H7 (cell line): ENCODE measurements at places on chromosomes 4 and X. TPM values are rescaled to one million over a fixed set of nuclear protein-coding genes. Genes with fewer than 3 reads are reported as not detected.
A peak's percentile ranks its signal among the peaks of the same experiment; 100 is the strongest.

The ITIH6 gene
- total RNA-seq: not detected in 2 replicates

The SSX3 gene
- not detected in 2 replicates for total RNA-seq

The FGFBP1 gene
- total RNA-seq: not detected in 2 replicates

The TCEAL2 gene
- total RNA-seq: 3.2 and 7.5 TPM in 2 replicates

DNA sequence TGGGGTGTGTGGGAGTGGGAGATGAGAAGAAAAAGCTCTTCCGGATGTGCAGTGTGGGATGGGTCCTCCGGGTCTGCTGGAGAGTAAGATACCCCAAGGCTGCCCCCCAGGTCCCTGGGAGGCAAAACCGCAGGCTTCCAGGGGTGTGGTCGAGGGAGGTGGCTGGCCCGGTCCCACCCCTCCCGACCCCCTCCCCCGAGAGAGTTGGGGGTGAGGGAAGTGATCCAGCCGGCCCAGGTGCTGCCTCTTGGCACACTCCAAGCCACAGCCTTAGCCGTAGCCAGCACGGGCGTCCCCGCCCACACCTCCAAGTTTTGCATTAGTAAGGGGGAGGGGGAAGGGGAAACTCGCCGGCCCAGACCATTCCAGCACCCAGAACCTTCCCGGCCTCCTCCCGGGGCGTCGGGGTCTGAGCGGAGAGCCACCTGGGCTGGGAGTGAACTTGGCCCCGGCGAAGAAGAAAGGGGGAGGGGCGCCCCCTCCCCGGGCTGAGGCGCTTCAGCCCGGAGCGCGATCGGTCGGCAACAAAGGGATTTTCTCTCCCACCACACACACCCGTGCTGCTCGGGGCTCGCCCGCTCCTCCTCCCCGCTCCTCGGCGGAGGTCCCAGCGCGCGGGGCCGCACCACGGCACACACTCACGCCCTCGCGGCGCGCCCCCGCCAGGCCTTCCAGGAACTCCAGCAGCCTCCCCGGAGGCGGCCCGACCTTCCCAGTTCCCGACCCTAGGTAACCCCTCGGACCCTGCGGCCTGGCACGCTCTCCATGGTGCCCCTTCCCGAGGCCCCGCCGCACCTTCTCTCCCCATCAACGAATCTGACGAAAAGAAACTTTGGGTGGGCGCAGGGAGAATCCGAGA lies 14.4 kb downstream of the BCOR start:
- peak; percentile 87 for DNase-seq

GRCh38 chrX:101219864-101220346 lies 319 bp downstream of the DRP2 start:
- DNase-seq: no peak

DNA sequence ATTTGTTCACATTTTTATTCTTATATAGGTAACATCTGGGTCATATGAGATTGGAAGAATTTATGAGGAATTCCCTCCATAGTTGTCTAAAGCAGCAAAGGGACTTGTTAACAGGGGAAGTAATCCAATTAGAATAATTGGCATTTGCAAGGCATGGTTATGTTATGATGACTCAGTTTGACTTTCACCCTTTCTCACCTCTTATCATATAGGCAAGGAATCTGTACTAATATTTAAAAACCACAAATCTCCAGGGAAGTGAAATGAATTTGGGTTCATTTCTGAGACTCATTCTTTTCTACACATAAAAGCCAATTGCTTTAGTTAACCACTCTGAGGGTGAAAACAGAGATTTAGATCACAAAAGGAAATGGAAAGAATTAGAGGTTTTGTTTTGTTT lies 281.5 kb upstream of the DKK2 start:
- DNase-seq: no peak

DNA sequence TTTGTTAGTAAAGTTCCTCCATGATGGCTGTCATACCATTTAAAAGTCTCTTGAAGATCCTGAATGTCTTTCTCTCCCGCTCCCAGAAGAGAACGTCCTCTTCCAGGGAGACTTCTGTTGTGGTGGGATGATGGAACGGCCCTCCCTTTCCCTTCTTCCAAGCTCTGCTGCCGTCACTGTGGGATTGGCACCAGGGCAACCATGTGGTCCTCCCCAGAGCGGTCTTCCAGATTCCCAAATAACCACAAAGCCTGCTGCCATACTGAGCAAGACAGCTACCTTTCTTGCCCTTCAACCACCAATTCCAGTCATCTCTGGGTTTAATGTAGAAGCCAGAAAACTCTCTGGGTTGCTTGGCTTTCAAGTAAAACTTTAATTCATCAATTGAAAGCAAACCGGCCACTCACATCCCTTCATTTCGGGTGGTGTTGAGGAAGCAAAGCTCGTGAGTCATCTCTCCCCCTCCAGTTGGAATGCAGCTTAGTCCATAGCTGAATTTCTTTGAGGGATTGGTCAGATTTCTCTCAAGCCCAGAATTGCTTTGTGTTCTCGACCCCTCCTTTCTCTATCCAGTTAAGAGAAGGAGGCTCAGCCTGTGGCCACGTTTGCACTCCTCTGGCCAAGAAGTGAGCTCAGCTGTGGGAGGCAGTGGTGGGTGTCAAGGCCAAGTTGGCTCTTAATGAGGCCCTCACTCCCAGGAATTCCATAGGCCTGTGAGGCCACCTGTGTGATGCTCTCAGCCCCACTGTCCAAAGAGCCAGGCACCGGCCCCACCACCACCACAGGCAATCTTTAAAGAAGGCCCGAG lies 36.9 kb downstream of the FHDC1 start:
- DNase-seq: no peak

DNA sequence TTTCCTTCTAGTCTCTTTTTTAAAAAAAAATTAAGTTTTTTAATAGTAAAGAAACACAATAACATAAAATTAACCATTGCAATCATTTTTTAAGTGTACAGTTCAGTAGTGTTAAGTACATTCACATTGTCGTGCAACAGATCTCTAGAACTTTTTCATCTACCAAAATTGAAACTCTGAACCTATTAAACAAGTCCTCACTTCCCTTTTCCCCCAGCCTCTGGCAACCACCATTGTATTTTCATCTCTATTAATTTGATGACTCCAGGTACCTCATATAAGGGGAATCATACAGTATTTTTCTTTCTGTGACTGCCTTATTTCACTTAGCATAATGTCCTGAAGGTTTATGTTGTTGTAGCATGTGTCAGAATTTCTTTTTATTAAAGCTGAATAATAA lies 31.8 kb downstream of the MSL3 start:
- DNase-seq: no peak
